Right cardiac atrium (tissue), 5 donors: ENCODE measurements at places on chromosomes 12 and 14. TPM values are rescaled to one million over a fixed set of nuclear protein-coding genes. Genes with fewer than 3 reads are reported as not detected.

The RPS6KA5 gene
- 2.0 TPM for polyA plus RNA-seq

The CIROP gene
- not detected for polyA plus RNA-seq

The FGD4 gene
- 3.5 TPM for polyA plus RNA-seq

The SDSL gene
- 8.0 TPM for polyA plus RNA-seq

The DNAH10 gene
- 0.11 TPM for polyA plus RNA-seq

GRCh38 chr14:68541178-68541896 lies 251.5 kb downstream of the ZFP36L1 start:
- DNase-seq, result no peak

DNA sequence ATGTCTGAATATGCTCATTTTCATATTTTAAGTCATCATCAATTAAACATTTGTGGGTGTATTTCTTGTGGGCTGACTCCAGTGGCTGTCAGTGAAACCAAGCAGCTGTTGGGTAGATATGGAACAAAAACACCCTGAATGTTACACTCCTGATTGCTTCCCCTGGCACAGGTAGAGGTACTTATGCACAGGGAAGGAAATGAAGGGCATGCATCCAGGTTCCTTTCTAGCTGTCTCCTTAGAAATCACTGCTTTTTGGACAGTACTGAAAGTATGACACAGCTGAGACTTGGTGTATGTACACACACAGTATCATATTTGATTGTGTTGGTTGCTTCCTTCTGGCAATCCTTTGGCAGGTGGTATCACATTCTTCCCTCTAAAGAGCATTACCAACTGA lies 1006.7 kb downstream of the DIO2 start:
- DNase-seq, result no peak

- DNase-seq, result no peak
Measured at GRCh38 chr12:128570191-128571065, 253.3 kb downstream of the SLC15A4 start.

- DNase-seq, result peak; percentile 56
Measured at GRCh38 chr12:119803381-119803791, 73.7 kb downstream of the CIT start.

DNA sequence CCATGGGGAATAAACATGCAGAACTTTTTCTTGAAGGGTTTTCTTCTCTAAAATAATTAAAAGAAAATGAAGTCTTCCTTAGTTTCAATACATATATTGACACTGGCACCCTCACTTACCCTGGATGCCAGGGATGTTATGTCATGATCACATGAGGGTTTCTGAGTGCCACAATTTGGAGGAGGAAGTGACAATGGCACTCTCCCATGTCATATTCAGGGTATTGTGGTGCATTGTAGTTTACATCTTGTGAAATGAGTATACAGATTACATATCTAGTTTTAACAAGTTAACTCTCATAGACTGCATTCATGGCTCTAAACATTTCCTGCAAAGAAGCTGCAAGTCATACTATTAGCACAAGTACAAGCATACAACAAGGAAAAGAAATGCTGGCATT lies 37.7 kb downstream of the CCDC177 start:
- no peak for DNase-seq

- no peak for DNase-seq
Measured at GRCh38 chr14:69506241-69506595, 21.7 kb downstream of the PLEKHD1 start.

GRCh38 chr14:94342334-94342934 lies 19.3 kb upstream of the SERPINA6 start:
- peak; percentile 94 for DNase-seq

GRCh38 chr12:130982565-130983225 lies 29.0 kb downstream of the ADGRD1 start:
- DNase-seq, result no peak

DNA sequence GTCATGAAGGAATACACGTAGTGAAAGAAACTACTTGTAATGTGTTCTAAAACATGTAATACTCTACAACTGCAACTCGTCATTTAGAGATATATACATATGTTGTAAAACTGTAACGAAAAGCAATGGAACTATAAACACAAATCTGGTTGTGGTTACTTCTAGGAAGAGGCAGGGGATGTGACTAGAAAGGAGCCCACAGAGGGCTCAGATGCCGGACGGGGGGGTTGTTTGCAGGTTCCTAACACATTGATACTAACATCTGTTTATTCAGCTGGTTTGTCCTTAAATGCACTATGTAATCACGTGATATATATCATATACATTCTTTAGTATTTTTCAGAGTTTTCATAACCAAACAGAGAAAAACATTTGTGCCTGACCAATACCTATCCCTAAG lies 16.1 kb upstream of the ANHX start:
- DNase-seq, result no peak

DNA sequence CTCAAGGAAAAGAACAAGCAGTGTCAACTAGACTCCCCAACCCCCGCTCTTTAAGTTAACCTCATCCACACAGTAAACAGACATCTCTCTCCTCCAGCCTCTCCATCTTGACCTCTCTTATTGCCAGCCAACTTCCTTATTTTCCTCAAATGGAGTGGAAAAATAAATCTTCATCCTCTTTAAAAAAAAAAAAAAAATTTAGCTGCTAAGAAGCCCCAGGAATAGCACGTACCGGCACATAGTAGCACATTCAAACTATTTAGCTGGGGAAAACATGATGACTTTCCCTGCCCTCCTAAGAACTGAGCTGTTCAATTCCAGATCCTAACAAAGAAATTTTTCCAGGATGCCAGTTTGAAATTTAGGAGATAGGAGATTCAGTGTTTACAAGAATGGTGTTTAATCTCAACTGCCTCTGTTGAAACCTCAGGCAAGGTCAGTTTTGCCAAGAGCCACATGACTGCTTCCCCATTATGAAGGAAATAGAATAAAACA lies 90.8 kb downstream of the EPS8 start:
- DNase-seq, result no peak

GRCh38 chr12:108886873-108887629 lies 7.2 kb downstream of the DAO start:
- DNase-seq, result no peak

- no peak for DNase-seq
Measured at GRCh38 chr12:81492131-81492720, 266.9 kb downstream of the PPFIA2 start.

DNA sequence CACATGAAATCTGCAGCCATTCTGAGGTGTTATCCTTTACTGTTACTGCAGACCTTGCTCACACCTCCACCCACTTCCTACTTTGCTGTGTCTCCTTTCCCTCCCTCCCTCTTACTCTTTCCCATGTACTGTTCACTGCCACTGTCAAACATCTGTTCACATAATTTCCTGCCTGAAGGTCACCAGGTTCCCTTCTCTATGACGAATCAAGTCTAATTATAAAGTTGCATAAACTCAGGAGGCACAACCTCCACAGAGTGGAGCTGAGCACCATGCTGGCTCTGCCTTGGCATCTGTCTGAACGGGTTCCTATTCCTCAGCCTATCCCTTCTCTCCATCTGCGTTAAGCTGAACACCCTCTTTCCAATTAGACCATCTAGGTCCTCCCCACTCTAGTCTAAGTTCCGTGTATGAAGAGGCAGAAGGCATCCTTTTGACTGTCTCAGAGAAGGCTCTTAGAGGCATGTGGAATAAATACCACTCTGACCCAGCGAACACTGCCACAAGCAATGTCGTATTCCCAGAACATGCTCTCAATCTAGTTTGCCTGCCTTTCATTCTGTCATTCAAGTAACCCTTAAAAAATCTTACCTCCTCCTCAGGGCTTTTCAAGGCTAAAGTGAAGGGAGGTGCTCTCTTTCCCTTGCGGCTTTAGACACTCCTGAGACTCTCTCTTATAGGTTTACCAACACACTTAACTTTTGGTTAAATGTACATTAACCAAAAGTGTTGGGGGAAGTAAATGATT lies 48.7 kb downstream of the ACADS start:
- DNase-seq, result no peak

DNA sequence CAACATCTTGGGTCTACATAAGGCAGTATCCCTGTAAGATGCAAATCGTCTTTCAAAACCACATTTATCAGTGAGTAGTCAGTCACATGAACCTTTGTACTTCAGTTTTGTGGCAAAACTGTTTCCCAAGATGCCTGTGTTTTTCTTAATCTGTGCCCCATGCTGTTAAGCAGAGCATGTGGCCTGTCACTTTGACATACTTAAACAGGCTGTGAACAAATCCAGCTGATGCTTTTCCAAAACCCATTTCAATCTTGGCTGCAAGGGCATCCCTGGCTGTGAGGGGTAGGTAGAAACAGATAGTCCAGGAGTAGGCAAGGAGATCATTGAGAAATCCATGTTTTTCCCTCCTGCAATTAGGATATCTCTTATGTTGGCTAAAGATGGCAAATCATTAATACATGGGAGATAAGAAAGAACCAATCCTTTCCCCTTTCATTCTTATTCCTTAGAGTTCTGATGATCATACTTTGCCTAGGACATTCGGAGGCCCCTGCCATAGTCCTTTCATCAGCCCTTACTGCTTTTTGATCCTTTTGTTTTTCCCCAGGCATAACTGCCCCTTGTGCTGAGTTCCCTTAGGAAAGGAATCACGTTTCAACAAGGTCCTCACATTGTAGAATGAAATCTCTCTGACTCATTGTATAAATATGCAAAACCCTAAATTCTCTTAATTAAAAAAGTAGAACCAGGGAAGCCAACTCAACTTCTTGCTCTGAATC lies 121.1 kb upstream of the EEA1 start:
- DNase-seq, result no peak
